Cardiac fibroblast (primary cell): ENCODE measurements at places on chromosomes 7 and 10.
A peak's percentile ranks its signal among the peaks of the same experiment; 100 is the strongest.

- DNase-seq: peak; percentile 56
These were observed 498 bp upstream of the ST7 start for GRCh38 chr7:116952635-116953371.

DNA sequence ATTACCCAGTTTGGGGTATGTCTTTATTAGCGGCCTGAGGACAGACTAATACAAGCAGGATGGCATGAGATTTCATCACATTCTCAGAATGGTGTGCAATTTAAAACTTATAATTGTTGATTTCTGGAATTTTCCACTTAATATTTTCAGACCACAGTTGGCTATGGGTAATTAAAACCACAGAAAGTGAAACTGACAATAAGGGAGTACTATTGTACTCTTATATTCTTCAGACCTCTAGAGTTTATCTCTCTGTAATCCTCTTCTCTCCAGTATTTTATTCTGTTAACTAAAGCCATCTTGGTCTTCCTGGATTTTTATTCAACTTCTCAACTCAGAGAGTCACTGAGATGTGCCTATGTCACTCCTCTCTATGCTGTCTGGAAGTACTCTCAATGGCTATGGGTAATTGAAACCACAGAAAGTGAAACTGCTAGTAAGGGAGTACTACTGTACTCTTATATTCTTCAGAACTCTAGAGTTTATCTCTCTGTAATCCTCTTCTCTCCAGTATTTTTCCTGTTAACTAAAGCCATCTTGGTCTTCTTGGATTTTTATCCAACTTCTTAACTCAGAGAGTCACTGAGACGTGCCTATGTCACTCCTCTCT is 118.3 kb downstream of the PPP1R17 start:
- no peak for DNase-seq

- DNase-seq: peak; percentile 65
These were observed 1.2 kb downstream of the FLNC start for GRCh38 chr7:128831178-128831993.

DNA sequence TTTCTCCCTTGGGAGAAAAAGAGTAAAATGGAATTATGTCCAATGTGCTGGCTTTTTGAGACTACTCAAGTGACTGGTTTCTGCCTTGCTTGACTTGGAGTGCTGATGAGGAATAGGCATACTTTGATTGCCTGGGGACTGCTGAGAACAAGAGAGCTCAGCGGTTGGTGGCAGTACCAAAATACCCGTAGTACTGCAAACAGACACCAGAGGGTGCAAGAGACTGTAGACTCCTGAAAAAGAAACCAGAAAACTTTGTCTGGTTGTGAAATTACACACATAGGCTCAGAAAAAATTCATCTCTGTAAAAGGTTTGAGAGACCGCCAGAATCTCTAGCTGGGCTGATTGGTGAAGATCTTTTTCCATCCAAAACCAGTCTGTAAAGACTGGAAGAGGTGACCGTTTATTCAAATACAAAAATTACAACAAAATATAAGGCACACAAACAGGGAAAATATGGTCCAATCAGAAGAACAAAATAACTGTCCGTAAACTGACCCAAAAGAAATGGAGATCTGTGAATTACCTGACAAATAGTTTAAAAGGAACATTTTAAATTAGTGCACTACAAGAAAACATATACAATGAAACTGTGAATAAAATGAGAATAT is 18.5 kb downstream of the BICC1 start:
- peak; percentile 82 for DNase-seq

GRCh38 chr7:73615886-73616285 is 8.4 kb downstream of the MLXIPL start:
- DNase-seq: peak; percentile 32

DNA sequence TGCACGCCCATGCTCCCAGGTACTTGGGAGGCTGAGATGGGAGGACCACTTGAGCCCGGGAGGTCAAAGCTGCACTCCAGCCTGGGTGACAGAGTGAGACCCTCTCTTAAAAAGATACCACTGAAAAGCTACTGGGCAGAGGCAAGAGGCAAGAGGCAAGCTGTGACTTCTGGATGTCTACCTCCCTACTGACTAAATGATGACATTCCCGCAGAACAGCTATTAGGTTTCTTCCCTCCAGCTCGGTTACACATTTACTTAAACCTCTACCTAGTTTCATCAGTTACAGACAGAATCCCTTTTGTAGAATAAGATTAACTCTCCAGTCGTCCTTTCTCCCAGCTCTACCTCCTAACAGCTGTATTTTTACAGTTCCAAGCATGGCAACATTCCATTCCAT is 21.2 kb downstream of the RHEB start:
- DNase-seq: no peak

GRCh38 chr7:11188529-11189310 is 215.0 kb downstream of the PHF14 start:
- no peak for DNase-seq

DNA sequence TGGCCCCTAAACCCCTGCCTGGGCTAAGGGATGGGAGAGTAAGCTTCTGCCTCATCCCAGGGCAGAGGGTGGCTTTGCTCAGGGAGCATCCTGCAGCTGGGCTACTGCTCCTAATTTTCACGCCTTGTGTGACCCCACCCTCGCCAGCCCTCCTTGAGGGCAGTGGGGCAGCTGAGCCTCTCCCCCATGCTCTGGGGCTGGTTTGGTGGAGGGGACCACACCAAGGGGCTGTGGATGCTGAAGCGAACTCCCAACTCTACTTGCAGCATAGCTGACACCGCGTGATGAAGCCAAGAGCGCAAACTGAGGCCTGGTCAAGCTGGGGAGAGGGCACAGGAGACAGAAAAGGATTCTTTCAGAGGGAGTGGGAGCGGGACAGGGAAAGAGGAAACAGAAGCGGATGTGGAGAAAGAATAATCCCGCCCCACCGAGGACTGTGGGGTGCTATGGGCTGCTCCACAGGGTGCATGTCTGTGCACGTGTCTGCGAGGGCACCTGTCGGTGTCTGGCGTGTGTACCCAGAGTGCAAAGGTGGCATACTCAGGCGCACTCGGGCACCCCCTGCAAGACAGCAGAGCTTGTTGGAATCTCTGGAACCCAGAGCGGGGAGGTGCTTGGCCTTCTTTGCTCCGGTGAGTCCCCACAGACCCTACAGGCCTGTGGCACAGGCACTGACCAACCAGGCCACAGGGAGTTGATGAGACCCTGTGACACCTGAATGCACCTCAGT is 19.4 kb upstream of the RASGEF1A start:
- no peak for DNase-seq

DNA sequence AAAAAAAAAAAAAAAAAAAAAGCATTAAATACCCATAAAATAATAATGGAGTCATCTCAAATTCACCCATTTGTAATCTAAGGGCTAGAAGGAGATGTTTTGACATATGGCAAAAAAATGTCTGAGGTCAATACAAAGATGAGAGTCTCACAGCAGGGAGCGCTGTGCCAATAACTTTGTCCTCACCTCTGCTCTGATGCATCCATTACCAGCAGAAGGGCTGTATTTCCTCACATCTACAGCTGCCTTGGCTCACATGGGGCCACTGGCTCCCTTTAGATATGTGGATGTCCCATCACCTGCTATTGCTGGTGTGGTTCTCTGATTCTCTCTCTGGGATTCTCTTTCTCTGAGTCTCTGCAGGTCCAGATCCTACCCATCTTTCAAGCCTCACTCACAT is 90.3 kb upstream of the FAM133B start:
- peak; percentile 27 for DNase-seq

DNA sequence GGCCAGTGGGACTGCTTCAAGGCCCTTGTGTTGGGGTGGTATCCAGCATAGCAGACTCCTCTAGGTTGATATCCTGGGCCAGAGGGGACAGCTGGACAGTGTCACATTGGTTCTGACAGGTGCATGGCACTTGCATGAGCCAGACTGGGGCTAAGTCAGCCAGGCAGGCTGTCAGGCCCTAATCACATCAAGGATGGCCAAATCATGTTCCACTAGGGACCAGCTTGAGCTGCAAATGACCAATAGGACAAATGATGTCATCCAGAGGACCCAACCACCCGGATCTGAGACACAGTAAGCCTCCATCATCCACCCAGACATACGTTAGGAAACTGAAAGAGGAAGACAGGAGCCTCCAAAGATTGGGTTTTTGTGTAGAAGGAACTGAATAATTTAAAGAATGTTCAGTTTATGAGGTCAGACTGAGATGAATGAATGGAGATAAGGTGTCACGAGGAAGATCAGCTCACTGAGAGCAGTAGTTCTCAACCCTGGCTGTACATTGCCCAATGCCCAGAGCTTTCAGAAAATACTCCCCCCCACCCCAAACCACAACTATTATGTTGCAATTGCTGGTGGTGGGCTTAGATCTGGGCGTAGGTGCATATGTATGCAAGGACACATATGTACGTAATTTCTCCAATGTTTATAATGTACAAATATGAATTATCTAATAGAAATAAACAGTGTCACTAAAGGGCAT is 75.2 kb upstream of the INHBA start:
- no peak for DNase-seq

GRCh38 chr10:102781090-102781920 is 37.6 kb downstream of the WBP1L start:
- DNase-seq: peak; percentile 69

DNA sequence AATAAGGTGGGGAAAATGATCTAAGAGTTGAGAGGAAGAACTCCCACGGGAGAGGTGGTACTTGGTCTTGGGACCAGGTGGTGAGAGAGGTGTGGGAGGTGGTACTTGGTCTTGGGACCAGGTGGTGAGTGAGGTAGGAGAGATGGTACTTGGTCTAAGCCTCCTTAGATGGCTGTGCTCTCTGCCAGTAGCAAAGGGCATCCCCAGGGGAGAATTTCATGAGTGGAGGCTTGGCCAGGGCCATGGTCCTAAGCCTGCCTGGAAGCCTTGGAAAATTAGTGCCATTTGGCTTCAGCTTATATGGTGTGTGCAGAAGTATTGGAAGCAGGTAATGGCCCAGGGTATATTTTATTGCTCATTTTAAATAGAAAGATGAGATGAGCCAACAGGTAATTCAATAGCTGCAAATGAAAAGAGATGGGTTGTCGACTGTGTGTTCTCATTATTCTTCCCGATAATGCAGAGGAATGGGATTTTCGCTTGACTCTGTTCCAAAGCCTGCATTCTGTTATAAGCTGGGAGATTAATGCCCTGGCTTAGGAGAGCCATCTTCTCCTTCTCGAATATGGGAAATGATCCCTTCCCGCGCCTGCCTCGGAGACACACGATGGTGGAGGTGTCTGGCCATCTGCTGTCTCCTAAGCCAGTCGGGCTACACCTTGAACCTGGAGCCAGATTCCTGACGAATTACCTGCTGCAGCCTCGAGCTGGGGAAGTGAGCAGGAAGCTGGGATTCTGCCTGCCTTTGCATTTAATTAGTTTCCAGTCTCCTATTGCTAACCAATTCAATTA is 287.8 kb downstream of the GALNT17 start:
- DNase-seq: no peak

- DNase-seq: no peak
These were observed 567.7 kb upstream of the ZWINT start for GRCh38 chr10:56928714-56929113.

GRCh38 chr7:155996718-155997280 is 184.5 kb upstream of the SHH start:
- no peak for DNase-seq

GRCh38 chr10:69813632-69814031 is 11.9 kb downstream of the COL13A1 start:
- no peak for DNase-seq

- DNase-seq: peak; percentile 86
These were observed 25.9 kb downstream of the DGKI start for GRCh38 chr7:137820677-137821420.
